Activated T-helper 1 cell treated with anti-CD3 and anti-CD28 coated beads, Interleukin-12 subunit alpha, Interleukin-12 subunit beta, Interleukin-2, Interleukin-4 antibody, amounts not matched to agents 30 ng/mL and 10 ng/mL and 1 ng/mL, durations not matched to agents 14 hours and 24 hours and 36 hours (primary cell): ENCODE measurements at places on chromosomes 1 and 21.

DNA sequence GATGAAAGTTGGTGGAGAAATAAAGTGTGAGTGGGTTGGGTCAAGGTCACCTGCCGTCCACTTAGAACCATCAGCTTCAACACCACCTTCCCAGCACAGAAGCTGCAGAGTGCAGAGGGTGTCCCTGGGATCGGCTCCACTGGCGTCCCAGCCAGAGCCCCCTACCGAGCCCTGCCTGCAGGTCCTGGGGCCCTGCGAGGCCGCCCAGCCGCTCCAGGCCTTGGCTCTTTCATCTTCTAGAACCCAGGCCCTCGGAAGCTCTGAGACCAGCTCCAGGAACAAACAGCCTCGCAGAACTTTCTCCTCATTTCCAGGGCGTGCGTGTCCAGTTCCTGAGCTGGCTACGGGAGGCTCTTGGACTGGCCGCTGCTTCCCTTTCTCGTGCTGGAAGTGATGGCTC, 166.0 kb downstream of the PRDM16 start:
- no peaks in the 10 kb centered on the region for H3K36me3 ChIP-seq
- H3K27me3 ChIP-seq: no peaks in the 10 kb centered on the region

- peaks cover 50% of the 10 kb centered on the region for H3K36me3 ChIP-seq
- H3K27me3 ChIP-seq: no peaks in the 10 kb centered on the region
- no peak overlapping the region for H3K27ac ChIP-seq
Measured at GRCh38 chr1:244448279-244449036, 3.3 kb downstream of the ADSS2 start.

- H3K27me3 ChIP-seq: no peaks in the 10 kb centered on the region
- H3K4me1 ChIP-seq: peaks cover 16% of the 10 kb centered on the region
- DNase-seq: no peak
Measured at GRCh38 chr1:160877221-160877620, 7.8 kb downstream of the ITLN1 start.

DNA sequence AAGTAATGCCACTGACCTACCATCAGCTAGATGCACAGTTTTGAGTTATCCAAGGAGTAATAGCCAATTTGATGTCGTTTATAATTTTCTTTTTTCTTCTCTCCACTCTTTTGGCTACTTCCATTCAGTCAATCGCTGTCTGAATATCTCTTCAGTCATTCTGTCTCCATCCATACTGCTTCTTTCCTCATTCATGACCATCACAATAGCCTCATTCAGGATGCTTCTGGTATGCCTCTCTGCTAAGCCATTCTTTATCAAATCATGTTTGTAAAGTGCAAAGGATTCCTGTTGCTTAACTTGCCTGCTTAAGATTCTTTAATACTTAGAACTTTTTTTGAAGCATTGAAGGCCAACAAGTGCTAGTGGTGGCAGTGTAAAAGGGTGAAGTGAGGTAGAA, 20.2 kb downstream of the TYW3 start:
- no peak for DNase-seq
- H3K27me3 ChIP-seq: no peaks in the 10 kb centered on the region
- no peaks in the 10 kb centered on the region for H3K4me1 ChIP-seq
- H3K36me3 ChIP-seq: peaks cover 61% of the 10 kb centered on the region

- H3K4me3 ChIP-seq: no peak overlapping the region
- peaks cover 17% of the 10 kb centered on the region for H3K27me3 ChIP-seq
- no peak for DNase-seq
- H3K27ac ChIP-seq: no peak overlapping the region
- H3K36me3 ChIP-seq: no peaks in the 10 kb centered on the region
- peaks cover 6% of the 10 kb centered on the region for H3K4me1 ChIP-seq
Measured at GRCh38 chr1:212916481-212917133, 33.7 kb upstream of the VASH2 start.

DNA sequence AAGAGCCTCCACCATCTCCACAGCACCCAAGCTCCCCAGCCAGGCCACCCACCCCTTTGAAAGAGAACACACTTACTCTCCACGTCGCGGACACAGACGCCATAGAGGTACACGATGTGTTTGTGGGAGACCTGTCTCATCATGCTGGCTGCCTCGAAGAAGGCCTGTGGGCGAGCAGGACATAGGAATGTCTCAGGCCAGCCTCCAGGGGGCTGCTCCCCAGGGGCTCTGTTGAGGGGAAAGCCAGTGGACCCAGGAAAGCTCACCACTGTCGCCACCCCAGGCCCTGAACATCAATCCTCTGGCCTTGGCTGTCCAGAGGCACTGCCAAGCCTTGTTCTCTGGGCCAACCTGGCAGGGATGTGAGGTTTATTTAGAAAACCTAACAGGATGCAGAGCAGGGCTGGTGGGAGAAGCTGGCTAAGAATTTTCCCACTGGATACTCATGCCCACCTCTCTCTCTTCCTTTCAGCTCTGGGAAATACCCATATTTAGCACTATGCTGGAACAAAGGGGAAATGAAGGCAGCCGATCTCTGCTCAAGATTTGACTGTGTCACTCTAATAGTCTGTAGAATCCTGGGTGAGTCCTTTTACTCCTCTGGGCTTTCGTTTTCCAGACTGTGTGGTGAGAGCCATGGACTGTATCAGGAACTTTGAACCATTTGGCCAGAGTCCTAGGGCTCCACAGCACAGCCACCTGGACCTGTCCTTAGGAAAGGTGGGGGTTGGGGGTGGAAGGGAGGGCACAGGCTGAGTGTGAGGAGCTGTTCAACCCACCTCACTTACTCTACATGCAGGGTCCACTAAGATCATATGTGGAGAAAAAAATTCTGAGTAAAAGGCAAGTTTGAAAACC, 101.9 kb downstream of the RAVER2 start:
- no peaks in the 10 kb centered on the region for H3K4me1 ChIP-seq
- peak overlapping the region; percentile 65 for H3K27ac ChIP-seq
- DNase-seq: no peak

DNA sequence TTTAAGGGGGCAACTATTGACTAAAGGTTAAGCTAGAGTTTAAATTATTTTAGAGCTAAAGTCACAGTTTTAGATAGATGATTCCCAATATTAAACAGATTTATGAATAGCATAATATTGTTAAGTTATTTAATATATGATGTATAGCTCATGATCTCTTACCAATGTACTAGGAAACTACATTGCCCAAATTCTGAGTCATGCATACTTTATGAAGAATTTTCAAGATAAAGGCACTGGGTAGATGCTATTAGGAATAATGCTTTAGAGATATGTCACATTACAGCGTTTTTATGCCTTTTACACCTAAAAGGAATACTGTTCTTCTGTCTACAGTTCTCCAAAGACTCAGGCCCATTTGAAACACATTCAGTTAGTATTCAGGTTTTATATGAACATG, 215.1 kb downstream of the NCAM2 start:
- H3K36me3 ChIP-seq: no peaks in the 10 kb centered on the region
- no peak overlapping the region for H3K4me3 ChIP-seq
- H3K27ac ChIP-seq: no peak overlapping the region
- no peaks in the 10 kb centered on the region for H3K4me1 ChIP-seq
- H3K27me3 ChIP-seq: peaks cover 2% of the 10 kb centered on the region
- no peak for DNase-seq

DNA sequence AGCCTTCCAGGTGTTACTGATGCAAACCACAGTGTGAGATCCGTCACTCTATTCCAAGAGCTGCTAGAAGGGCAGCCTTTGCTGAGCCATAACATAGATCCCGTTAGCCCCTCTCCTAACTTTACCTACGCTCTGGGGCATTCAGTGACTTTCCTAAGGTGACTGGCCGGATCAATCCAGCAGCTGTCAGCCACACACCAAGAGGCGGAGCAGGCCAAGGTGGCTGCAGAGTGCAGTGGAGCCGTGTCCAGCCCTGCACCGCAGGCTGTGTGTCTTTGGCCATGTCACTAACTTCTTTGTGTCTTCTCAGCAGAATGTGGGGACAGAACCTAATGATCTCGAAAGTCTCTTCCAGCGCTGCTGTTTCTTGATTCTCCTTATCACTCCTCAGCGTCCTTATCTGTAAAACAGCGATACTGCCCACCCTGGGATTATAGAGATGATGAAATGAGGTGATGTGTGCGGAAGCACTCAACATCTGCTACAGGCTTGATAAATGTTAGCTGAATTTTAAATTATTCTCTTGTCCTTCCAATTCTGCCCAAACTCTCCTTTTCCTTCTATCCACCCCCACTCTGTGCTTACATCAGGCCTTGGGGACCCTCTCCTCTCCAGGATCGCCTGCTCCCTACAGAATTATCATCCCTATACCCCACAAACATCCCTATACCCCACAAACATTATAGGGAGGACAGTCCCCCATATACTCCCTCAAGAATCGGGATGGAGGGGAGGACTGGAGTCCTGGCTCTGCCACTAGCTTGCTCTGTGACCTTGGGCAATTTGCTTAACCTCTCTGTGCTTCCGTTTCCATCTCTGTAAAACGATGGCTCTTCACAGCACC, 25.8 kb upstream of the LRRN2 start:
- no peak overlapping the region for H3K27ac ChIP-seq
- no peak for DNase-seq
- H3K4me3 ChIP-seq: no peak overlapping the region
- no peaks in the 10 kb centered on the region for H3K4me1 ChIP-seq

DNA sequence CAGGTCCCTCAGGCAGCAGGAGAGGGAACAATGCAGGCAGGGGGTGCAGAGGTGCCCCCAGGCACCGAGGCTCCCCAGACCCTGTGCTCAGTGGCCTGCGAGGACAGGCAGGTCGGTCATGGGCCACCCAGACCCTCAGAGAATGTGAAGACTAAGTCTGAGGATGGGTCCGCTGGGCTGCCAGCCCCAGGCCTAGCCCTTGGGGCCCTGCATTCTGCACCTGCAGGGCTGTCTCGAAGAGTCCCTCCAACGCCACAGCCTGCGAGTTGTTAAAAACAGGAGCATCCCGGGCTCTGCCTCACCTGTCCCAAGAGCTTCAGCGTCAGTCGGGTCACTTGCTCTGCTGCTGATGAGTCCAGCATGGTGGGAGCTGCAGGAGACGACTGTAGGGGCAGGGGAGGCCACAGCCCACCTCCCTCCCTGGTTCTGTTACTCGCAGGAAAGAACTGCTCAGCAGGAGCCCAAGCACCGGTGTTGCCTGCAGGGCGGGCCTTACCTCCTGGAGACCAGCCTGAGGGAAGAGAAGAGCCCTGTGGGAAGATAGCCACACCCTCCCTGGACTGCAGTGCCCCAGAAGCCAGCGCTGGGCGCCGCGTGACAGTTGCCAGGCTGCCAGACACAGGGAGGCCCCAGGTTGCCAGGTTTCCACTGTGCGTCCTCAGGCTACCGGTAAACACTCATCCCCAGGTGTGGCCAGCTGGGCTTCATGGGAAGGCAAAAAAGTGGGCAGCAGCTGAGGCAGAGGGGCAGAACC, 5.8 kb downstream of the C21orf58 start:
- H3K4me1 ChIP-seq: peaks cover 25% of the 10 kb centered on the region
- no peaks in the 10 kb centered on the region for H3K27me3 ChIP-seq
- H3K36me3 ChIP-seq: peaks cover 11% of the 10 kb centered on the region

- DNase-seq: no peak
- no peaks in the 10 kb centered on the region for H3K4me1 ChIP-seq
- no peak overlapping the region for H3K27ac ChIP-seq
- H3K36me3 ChIP-seq: no peaks in the 10 kb centered on the region
- no peak overlapping the region for H3K4me3 ChIP-seq
Measured at GRCh38 chr1:63861052-63861691, 87.4 kb downstream of the ROR1 start.

DNA sequence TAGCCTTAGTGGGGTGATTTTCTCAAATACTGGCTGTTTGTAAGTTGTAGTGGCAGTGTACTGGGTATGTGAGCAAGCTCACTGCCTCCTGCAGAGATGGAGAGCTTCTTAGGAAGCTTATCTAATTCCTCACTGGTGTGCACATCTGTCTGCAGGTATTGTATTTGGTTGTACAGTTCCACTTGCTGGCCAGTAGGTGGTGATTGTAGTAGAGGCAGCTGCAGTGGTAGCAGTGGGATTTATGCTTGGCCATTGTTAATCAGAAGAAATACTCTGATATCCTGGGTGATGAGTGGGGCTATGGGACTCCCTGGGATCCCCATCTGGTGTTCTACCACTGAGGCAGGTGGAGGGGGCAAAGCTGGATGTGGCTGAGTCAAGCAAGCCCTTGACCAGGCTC, 276.1 kb upstream of the SPAG17 start:
- no peak overlapping the region for H3K4me3 ChIP-seq
- H3K36me3 ChIP-seq: no peaks in the 10 kb centered on the region
- DNase-seq: no peak
- no peak overlapping the region for H3K27ac ChIP-seq
- no peaks in the 10 kb centered on the region for H3K27me3 ChIP-seq
- no peaks in the 10 kb centered on the region for H3K4me1 ChIP-seq

DNA sequence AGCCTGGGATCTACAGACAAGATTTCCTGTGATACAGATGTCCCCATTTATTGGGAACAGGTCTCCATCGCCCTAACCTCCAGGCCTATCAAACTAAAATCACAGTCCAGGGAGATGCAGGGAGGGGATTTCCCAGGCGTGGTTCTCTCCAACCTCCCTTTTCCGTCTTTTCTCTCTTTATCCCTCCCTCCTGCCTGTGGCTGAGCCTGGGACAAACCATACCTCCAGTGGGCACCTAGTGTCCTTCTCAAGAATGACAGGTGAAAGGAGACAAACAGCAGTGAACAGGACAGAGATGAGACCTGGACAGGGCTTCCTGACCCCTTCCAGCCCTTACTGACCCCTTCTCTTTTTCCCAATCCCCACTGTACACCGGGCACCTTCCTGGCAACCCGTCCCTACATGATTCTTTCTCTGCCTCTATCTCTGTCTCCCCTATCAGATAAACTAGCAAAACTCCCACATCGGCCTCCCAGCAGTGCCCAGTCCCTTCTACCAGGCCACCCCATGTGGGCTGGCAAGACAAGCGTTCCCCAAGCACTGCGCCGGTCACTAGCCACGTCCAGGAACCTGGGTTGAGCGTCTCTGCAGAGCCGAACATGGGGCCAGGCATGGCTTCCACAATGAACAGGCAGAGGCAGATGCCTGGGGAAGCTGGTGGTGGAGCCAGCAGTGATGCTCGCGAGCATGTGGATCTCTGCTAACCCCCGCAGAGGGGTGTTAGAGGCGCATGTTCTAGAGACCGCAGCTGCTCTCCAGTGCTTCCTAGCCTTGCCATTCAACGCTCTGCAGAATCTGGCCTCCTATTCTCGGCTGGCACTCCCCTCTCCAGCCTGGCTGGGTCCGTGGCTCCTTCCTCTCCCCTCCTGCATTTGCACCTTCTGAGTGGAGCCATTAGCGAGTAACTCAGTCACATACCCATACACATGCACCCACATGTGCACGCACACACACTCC, 54.7 kb downstream of the ELK4 start:
- no peaks in the 10 kb centered on the region for H3K4me1 ChIP-seq
- no peak overlapping the region for H3K27ac ChIP-seq
- no peak for DNase-seq
- H3K27me3 ChIP-seq: peaks cover 26% of the 10 kb centered on the region
- no peaks in the 10 kb centered on the region for H3K36me3 ChIP-seq

GRCh38 chr1:164598719-164599118, 39.7 kb downstream of the PBX1 start:
- no peak overlapping the region for H3K4me3 ChIP-seq
- H3K4me1 ChIP-seq: no peaks in the 10 kb centered on the region
- H3K27me3 ChIP-seq: peaks cover 1% of the 10 kb centered on the region
- H3K27ac ChIP-seq: no peak overlapping the region
- no peaks in the 10 kb centered on the region for H3K36me3 ChIP-seq
- no peak for DNase-seq

GRCh38 chr21:37153196-37153934, 80.3 kb downstream of the TTC3 start:
- no peak overlapping the region for H3K4me3 ChIP-seq
- H3K27ac ChIP-seq: no peak overlapping the region
- peaks cover 32% of the 10 kb centered on the region for H3K36me3 ChIP-seq
- H3K27me3 ChIP-seq: no peaks in the 10 kb centered on the region
- no peak for DNase-seq
